IPS DF 19.7 (cell line): ENCODE measurements at places on chromosomes 12 and 14.

DNA sequence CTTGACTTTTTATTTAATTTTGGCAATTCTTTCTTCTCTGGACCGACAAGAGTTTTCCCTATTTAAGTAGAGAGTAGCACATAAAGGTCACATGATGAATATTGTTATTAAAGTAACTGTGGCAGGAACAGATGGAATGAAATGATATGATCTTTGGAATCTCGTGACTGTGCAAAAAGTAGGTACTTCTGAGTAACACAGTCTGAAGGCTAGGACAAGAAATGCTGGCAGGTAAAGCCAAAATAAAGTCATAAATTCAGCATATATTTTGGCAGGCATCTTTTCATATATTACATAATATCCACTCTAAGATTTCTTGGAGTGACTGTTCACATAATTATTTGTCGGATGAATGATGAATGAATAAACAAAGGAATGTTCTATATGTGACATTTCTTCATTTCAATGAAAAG lies 121.4 kb downstream of the EFCAB11 start:
- DNase-seq: no peak

- DNase-seq: no peak
Measured at GRCh38 chr14:56202256-56202655, 84.0 kb downstream of the PELI2 start.

DNA sequence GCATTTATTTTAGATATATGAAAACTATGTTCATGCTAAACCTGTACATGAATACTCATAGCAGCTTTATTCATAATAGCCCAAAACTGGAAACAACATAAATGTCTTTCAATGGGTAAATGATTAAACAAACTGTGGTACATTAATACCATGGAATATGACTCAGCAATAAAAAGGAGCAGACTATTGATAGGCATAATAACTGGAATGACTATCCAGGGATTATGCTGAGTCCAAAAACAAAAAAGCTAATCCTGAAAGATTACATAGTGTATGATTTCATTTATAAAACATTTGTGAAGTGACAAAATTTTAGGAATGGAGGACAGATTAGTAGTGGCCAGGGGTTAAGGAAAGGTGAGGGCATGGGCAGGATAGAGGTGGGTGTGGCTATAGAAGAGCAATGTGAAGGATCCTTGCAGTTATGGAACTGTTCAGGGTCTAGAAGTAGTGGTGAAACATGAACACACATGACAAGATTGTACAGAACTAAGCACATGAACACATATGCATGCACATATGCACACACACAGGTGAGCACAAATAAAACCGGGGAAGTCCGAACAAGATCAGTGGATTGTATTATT lies 61.1 kb upstream of the CDKN3 start:
- DNase-seq: no peak

DNA sequence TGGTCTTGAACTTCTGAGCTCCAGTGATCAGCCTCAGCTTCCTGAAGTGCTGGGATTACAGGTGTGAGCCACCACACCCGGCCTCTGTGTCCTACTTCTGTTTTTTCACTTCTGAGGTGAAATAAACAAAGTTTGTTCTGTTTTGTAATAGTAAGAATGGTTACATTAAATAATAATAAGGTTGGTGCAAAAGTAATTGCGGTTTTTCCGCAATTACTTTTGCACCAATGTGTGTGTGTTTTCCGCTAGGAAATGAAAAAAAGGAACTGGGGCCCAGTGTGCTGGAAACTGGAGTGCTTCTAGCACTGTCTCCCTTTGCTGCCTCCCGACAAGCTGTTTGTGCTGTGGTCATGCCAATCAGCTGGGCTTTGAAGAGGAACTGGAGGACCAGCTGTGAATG lies 140.9 kb downstream of the NTS start:
- DNase-seq: no peak

DNA sequence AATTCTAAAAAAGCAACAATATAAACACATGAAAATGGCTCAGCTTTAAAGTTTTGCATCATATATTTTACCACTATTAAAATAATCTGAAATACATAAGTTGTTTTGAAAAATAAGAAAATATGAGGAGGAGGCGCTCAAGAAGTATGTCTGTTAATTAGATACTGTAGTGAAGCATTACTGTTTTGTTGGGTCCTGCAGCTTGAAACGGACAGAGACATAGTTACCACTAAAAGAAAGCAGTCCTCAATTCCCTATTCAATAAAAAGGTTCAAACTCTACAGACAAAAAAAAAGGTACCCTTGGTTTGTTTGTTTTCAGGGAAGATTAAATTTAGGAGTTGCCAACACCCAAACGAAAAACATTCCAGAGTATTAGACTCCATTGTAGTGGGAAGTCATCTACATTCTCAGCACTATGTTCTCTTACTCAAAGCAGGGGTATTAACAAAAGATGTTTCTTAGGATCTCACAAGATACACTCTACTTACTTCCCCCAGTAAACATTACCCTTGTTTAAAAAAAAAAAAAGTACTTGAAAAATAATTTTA lies 3.0 kb downstream of the PAWR start:
- DNase-seq: no peak

- no peak for DNase-seq
Measured at GRCh38 chr12:109131154-109132050, 15.0 kb downstream of the ACACB start.

GRCh38 chr14:103867523-103867953 lies 20.2 kb upstream of the PPP1R13B start:
- DNase-seq: no peak

GRCh38 chr12:4572680-4573079 lies 10.7 kb downstream of the DYRK4 start:
- no peak for DNase-seq

- DNase-seq: no peak
Measured at GRCh38 chr12:63045020-63045860, 105.8 kb downstream of the AVPR1A start.

DNA sequence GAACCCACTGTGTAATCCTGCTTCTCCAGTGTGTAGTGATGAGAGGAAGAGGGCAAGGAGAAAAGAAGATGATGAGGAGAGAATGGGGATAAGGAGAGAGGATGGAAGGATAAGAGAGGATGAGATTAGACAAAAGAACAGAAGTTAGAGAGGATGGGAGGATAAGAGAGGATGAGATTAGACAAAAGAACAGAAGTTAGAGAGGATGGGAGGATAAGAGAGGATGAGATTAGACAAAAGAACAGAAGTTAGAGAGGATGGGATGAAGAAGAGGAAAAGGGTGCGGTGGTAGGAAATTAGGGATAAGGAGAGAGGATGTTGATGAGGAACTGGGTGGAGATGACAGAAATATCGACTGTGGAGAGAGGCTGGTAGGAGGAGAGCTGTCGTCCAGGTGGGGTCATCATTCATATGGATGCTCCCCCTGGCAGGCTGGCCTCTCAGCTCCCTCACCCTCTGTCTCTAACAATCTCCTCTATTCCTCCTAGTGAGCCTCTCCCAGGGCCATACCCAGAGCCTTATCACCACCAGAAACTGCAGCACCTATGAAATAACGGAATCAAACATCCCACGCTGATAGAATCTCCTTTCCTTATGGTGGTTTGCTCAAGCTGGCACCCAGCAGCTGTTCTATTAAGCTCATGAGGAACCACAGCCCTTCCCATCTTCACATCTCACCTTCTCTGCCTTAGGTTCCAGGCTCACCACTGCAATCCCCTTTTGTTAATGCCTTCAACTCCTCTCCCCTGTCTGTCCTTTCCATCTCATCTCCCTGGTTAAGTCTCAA lies 6.0 kb upstream of the CIROP start:
- no peak for DNase-seq

- no peak for DNase-seq
Measured at GRCh38 chr12:94753036-94753679, 102.8 kb upstream of the TMCC3 start.

GRCh38 chr12:54631988-54632728 lies 2.5 kb downstream of the LACRT start:
- DNase-seq: peak; percentile 20

DNA sequence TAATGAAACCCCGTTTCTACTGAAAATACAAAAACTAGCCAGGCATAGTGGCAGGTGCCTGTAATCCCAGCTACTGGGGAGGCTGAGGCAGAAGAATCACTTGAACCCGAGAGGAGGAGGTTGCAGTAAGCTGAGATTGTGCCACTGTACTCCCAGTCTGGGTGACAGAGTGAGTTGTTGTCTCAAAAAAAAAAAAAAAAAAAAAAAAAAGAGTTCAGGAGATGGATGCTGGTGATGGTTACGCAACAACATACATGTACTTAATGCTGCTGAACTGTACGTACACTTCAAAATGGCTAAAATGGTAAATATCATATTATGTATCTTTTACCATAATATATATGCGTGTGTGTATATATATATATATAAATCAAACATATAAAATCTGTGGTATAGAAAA lies 29.0 kb downstream of the ACTN1 start:
- DNase-seq: no peak

DNA sequence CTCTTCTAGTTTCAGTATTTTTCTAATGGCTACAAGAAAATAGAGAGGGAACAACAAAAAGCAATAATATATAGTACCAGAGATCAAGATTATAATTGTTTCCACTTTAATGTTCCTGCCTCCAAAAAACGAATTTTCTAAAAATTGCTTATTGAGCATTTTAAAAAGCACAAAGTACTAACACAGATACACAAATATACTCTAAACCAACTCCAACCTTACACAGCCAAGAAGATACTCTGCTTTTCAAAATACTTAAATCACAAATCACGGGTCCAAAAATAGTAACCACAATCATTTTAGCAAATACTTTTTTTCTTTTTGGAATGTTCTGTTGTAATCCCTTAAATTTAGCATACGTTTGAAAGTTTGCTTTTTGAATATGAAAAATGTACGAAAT lies 2.0 kb downstream of the YAF2 start:
- DNase-seq: no peak
